ENCODE measurements at places on chromosomes 3 and 15.
A peak's percentile ranks its signal among the peaks of the same experiment; 100 is the strongest.

DNA sequence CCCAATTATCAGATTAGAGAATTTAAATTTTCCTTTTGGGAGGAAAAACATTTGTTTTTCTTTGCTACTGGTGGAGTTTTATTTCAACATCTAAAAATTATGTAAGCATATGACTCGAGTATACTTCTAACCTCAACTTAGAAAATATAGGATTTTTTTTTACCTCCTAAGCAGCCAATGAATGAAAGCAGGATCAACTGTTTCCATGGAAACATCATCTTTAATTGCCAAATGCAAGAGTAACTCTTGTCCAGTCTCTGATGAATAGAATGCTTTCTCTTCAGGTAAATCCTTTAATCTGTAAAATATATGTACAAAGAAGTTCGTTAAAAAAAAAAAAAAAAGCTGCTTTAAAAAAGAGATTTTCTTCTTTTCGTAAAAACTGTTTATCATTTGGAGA, 93.6 kb downstream of the CNTN3 start:
- DNase-seq, result no peak

DNA sequence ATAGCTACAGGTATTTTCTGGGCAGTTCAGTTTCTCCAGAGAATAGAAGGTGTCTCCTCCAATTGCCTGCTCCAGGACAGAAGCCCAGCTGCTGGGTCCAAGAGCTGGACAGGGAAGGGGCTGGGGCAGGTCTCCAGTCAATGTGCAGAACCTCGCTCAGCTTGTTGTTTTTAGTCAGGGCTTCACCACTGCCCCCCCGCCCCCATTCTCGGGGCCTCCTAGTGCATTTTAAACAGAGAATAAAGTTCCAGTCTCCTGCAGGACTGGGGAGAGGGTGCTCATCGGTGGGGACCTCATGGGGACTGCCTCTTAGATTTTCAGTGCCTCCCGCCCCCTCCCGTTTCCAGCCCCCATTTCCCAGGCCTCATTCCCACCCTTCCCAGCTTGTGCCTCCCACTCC, 216.6 kb downstream of the XXYLT1 start:
- no peak for DNase-seq

DNA sequence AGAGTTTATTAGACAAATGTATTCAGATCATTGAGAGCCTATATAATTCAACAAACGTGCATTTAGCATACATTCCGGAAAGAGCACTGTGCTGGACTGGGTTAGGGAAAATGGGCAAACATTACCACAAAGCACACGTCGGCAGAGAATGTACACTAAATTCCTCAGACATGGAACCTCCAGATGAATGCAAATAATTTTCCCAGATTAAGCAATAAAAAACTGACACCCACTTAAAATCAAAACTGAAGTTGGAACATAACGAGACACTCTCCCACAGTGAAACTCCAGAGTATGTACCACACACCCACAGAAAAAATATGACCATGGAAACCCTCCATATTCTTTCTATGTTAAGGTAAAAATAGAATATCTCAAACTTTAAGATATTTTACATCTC, 4.8 kb downstream of the SECISBP2L start:
- DNase-seq, result no peak

GRCh38 chr3:178711753-178712152, 175.5 kb downstream of the KCNMB2 start:
- no peak for DNase-seq

DNA sequence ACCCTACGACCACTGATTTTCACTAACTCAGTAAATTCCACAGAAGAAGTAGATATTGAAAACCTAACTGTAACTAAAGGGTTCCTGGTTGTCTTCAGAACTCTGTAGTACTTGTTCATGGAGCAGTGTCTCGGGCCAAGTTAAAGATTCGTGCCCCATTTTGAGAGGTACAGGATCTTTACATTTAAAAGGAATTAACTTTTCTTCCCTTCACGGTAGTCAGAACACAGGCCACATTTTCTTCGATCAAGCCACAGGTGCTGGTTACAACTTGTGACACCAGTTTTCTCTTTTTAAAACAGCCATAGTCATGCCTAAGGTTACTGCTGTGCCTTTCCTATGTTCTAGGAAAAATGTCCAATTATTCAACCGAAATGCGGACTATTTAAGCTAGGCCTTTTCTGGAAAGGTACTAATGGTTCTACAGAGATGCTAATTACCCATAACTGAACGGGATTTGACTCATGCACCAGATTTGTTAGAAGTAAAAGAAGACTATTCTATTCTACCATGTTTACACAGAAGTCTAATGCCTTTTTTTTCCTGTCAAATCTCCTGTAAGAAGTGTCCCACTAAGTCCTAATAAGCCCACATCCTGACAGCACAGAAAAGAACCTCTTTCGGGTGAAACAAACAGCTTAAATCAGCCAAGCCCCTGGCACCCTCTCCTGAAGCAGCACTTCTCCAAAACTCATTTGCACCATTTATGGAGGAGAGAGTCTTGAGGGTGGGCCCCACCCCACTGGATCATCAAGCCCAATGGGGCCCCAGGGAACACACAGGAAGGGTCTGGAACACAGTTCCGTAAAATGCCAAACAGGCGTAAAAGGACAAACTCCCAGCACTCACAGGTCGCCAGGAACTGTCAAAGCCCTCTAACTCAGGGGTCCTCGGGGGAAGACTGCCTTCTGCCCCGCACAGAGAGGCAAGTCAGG, 1.9 kb downstream of the LRIG1 start:
- DNase-seq, result no peak

DNA sequence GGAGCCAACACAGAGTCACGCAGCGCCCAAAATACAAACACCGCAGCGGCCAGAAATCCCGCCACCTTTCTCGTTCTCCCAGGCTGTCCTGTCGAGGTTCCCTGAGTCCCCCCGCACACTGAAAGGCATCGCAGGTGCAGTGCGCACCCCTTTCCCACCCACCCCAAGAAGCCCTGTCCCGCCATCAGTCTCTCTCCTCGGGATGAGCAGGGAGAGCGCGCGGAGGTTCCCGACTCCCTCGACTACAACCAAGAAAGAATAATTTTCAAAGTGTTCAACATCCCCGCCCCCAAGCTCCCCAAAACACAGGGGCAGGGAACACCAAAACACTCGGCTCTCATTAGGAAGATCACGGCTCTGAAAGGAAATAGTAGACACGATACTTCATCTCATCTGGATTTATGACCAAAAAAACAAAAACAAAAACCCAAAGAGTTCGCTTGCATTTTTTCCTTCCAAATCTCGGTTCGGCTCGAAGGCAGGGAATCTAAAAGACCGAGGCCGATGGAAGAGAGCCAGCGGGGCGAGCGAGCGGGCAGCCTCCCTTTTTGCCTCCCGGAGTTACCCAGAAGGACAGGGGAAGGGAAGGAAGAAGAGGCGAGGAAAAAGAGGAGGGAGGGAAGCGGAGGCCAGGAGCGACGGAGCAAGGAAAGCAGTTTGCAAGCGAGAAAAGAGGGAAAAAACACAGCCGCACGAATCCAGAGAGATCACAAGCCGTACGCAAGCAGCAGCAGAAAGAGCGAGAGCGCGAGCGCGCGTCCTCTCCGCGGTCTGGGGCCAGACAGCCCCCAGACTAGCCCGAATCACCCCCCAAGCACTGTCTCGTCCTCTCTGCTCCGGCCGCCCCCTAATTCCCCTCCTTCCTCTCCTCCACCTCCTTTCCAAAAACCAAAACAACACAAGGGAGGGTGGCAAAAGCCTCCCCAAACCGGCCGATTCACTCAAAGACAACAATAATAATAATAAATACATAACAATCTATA, 808 bp downstream of the BCL6 start:
- DNase-seq, result peak; percentile 64

DNA sequence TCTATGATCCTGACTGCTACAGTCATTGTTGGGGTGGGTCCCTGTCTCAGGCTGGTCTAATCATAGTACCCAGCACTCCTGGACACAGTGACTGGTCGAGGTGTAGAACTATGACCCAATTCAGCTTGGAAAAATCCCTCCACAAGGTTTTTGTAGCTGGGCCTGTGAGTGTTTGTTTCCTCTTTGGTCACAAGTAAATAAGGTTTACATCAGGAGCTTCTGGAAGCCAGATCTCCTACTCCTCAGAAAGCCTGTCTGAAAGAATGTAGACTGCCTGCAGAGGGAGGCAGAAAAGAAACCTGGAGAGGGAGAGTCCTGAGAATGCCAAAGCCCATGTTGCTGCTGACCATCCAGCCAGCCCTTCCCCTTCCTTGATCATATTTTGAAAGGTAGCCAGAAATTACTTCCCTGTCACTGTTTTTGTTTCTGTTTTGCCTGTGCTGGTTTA, 123.2 kb downstream of the RAP2B start:
- DNase-seq, result peak; percentile 49

DNA sequence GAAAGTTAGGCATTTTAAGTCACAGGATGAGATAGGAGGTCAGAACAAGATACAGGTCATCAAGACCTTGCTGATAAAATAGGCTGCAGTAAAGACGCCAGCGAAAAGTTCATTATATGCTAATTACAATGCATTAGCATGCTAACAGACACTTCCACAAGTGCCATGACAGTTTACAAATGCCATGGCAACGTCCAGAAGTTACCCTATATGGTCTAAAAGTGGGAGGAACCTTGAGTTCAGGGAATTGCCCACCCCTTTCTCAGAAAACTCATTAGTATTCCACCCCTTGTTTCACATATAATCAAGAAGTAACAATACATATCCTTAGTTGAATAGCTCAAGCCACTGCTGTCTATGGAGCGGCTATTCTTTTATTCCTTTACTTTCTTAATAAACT, 92.7 kb upstream of the PLXND1 start:
- no peak for DNase-seq

- no peak for DNase-seq
Observed at GRCh38 chr3:189322339-189322738, 150.6 kb downstream of the TPRG1 start.

DNA sequence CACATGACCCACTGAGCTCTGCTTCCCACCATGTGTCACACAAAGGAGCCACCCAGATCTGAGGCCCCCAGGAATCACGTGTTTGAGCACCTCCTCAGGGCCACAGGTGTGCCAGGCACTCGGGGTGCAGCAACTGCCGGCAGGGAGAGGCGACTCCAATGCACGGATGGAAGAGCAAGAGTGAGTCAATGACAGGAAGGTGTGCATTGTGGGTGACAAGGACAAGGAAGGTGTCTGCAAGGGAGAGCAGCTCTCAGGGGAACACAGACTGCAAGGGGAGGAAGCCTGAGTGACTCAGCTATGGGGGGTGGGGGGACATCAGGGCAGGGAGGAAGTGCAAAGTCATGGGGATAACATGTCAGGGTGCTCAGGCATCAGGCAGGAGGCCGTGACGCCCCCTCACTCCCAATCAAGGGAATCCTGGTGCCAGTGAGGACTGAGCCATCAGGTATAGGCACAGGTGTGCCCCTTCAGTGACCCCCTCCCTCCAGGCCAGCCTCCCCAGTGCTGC, 67.4 kb downstream of the NUP210 start:
- peak; percentile 56 for DNase-seq

DNA sequence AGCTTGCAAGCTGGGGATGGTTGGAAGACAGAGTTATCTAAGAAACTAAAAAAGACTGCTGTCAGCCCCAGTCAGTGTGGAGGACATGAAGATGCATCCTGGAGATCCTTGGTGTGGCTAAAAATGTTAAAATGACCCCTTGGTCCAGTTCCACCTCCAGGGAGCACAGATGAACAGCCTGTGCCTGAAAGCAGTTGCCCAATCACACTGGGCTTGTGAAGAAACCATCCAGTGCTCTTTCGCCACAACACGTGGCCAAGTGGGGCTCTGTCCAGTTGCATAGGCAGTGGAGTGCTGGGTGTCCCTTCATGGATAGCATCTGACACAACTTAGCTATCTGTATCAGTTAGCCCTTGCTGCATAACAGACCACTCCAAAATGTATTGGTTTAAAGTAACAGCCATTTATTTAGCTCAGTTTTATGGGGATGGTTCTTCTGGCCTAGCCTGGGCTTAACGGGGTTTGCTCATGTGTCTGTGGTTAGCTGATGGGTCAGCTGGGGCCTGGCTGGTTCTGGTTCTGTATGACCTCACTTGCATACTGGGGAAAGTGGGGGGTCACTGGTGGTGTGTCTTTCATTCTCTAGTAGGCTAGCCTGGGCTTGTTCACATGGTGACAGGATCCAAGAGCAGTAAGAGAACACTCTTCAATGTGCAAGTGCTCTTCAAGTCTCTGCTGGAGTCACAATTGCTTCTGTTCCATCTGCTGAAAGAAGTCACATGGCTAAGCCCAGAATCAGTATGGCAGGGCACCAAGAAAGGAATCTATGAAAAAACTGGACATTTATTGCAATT, 226.2 kb downstream of the PDCD6IP start:
- DNase-seq, result no peak

DNA sequence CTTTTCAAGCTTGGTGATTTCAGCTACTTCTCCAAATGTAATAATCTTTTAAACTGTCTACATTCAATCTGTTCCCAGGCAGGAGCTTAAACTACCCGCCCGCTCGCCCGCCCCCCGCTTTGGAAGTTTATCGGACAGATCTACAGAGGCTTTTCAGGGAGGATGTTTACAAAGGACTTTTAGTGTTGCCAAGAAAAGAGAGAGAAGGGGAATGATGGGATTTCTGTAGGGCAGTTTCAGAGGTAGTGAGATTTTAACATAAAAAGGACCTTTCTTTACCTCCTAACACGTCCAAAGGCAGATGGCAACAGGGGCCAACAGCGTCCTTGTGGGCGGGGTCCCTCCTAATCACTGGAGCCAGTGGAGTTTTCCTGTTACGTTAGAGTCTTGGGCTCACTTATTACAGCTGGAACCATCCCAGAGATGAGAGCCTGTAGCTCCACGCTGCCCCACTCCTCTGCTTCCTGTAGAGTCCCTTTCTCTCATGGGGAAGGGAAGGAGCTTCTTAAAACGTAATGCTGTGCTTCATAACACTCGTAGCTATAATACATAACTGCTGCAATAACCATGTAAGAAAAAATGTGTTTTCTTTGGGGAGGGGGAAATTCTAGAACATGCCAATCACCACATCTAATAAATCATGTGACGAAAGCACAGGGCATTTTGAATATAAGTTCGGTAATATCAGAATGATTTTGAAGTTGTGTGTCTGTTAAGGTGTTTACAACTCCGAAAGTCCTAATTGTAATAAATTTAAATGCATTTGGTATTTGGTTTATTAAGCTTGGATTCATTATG, 30.9 kb downstream of the HES1 start:
- DNase-seq, result no peak

GRCh38 chr15:44798826-44799225, 62.5 kb downstream of the TRIM69 start:
- DNase-seq, result peak; percentile 23

- peak; percentile 19 for DNase-seq
Observed at GRCh38 chr15:83582381-83582780, 71.5 kb upstream of the ADAMTSL3 start.

DNA sequence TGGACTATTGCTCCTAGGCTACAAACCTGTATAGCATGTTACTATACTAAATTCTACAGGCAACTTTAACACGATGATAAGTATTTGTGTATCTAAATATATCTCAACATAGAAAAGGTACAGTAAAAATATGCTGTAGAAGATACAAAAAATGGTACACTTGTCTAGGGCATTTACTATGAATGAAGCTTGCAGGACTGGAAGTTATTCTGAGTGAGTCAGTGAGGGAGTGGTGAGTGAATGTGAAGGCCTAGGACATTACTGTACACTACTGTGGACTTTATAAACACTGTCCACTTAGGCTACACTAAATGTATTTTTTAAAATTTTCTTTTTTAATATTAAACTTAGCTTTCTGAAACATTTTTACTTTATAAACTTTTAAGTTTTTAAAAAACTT, 140.5 kb upstream of the SGO1 start:
- DNase-seq, result no peak
